ENCODE measurements at places on chromosomes 2 and 18. TPM values are rescaled to one million over a fixed set of nuclear protein-coding genes. Genes with fewer than 3 reads are reported as not detected.
A peak's percentile ranks its signal among the peaks of the same experiment; 100 is the strongest.

Gene TACR1
- total RNA-seq, result 2.4 TPM

Gene CAMKMT
- 9.3 TPM for total RNA-seq

Gene GAL3ST2
- total RNA-seq, result 0.50 TPM

Gene SLC5A7
- total RNA-seq, result 0.54 TPM

Gene GREB1L
- total RNA-seq, result 8.9 TPM

Gene RMDN2
- total RNA-seq, result 4.7 TPM

Gene PEX13
- 22.9 TPM for total RNA-seq

Gene NCKAP5
- total RNA-seq, result 0.80 TPM

Gene PSMA8
- not detected for total RNA-seq

Gene AKAIN1
- total RNA-seq, result not detected

Gene SPDYA
- 3.0 TPM for total RNA-seq

Gene KCNE4
- total RNA-seq, result 8.3 TPM

Gene CHST9
- 0.10 TPM for total RNA-seq

Gene KCNJ3
- 0.57 TPM for total RNA-seq

Gene UGT1A6
- not detected for total RNA-seq

DNA sequence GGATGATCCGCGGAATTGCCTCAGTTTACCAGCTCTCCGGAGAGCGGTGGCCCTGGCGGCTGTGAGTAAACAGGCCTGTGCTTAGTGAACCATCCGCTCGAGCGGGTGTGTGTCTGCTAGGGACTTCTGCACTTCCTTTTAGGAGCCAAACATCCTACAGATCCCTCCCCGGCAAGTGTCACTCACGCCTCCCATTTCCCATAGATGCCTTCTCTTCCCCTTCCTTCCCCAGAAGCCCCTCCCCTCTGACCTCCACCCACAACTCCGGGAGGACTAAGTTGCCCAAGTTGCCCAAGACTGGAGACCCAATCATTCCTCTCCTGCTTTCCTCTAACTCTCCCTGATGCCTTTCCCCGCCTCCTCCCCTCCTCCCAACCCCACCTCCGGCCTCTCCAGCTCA, 2.9 kb downstream of the C1QL2 start:
- no peaks in the 10 kb centered on the region for H3K36me3 ChIP-seq
- peaks cover 4% of the 10 kb centered on the region for H3K4me1 ChIP-seq
- H3K27me3 ChIP-seq, result peaks cover 4% of the 10 kb centered on the region
- no peak overlapping the region for H3K4me3 ChIP-seq
- H3K27ac ChIP-seq, result no peak overlapping the region
- DNase-seq, result no peak

- DNase-seq, result peak; percentile 48
- H3K4me1 ChIP-seq, result peaks cover 29% of the 10 kb centered on the region
- H3K27ac ChIP-seq, result no peak overlapping the region
- no peak overlapping the region for H3K4me3 ChIP-seq
Observed at GRCh38 chr2:20590704-20591515, 60.0 kb downstream of the HS1BP3 start.

DNA sequence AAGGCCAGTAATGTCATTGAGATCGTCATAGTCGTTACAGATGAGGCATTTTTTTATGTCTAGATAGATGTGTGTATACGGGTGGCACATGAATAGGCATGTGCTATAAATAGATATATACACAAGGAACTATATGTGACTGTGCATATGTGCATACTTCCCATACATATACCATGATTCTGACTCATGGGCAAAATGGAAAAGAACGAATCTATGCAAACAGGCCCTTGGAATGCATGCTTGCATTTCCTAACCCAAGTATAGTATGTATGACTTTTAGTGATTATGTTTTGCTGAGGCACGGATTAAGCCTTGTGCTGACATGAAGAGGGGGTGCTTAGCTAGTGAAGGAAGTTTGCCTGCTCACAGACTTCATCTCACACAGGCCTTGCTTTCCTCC, 111.7 kb downstream of the BCL11A start:
- no peak overlapping the region for H3K4me3 ChIP-seq
- no peaks in the 10 kb centered on the region for H3K27me3 ChIP-seq
- DNase-seq, result no peak
- no peak overlapping the region for H3K27ac ChIP-seq

GRCh38 chr2:32450851-32451250, 94.0 kb downstream of the BIRC6 start:
- H3K27ac ChIP-seq, result no peak overlapping the region
- no peak for DNase-seq
- no peaks in the 10 kb centered on the region for H3K36me3 ChIP-seq

DNA sequence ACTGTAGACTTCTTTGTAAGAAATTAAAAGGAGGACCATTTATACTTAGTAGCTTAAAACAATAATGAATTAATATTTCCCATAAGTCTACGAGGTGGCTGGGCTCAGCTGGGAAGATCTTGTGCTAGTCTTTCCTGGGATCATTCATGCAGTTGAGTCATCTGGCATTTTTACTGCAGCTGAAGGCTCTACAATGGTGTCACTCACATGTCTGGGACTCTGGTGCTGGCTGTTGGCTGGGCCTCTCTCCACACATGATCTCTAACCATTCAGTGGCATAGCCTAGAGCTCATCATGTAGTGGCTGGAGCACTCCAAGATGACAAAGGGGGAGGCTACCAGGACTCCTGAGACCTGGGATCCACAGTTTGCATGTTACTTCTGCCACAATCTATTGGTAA, 35.5 kb downstream of the CLASP1 start:
- H3K36me3 ChIP-seq, result no peaks in the 10 kb centered on the region
- no peak overlapping the region for H3K4me3 ChIP-seq
- H3K27me3 ChIP-seq, result no peaks in the 10 kb centered on the region
- H3K27ac ChIP-seq, result no peak overlapping the region
- H3K4me1 ChIP-seq, result no peaks in the 10 kb centered on the region
- DNase-seq, result no peak

GRCh38 chr2:120683701-120684100, 52.0 kb upstream of the GLI2 start:
- no peak for DNase-seq
- no peaks in the 10 kb centered on the region for H3K27me3 ChIP-seq
- peaks cover 2% of the 10 kb centered on the region for H3K4me1 ChIP-seq
- no peak overlapping the region for H3K27ac ChIP-seq
- H3K36me3 ChIP-seq, result no peaks in the 10 kb centered on the region
- H3K4me3 ChIP-seq, result no peak overlapping the region

GRCh38 chr2:25159949-25160348, 8.4 kb downstream of the POMC start:
- H3K4me1 ChIP-seq, result peaks cover 3% of the 10 kb centered on the region
- DNase-seq, result no peak
- no peaks in the 10 kb centered on the region for H3K36me3 ChIP-seq
- no peak overlapping the region for H3K27ac ChIP-seq
- no peaks in the 10 kb centered on the region for H3K27me3 ChIP-seq

- H3K4me1 ChIP-seq, result peaks cover 4% of the 10 kb centered on the region
- peak overlapping the region; percentile 97 for H3K27ac ChIP-seq
Observed at GRCh38 chr2:70123829-70124116, 36.5 kb downstream of the PCBP1 start.

- no peak for DNase-seq
- H3K27ac ChIP-seq, result no peak overlapping the region
- no peaks in the 10 kb centered on the region for H3K36me3 ChIP-seq
- H3K27me3 ChIP-seq, result no peaks in the 10 kb centered on the region
Observed at GRCh38 chr2:238403632-238404405, 22.9 kb upstream of the ASB1 start.

GRCh38 chr2:218149848-218150440, 16.8 kb downstream of the CXCR1 start:
- no peak for DNase-seq
- H3K27ac ChIP-seq, result no peak overlapping the region
- H3K27me3 ChIP-seq, result no peaks in the 10 kb centered on the region

GRCh38 chr2:200219309-200220113, 87.0 kb upstream of the SPATS2L start:
- no peaks in the 10 kb centered on the region for H3K4me1 ChIP-seq
- DNase-seq, result no peak
- H3K27me3 ChIP-seq, result no peaks in the 10 kb centered on the region
- no peaks in the 10 kb centered on the region for H3K36me3 ChIP-seq
- H3K4me3 ChIP-seq, result no peak overlapping the region
- no peak overlapping the region for H3K27ac ChIP-seq

- H3K27ac ChIP-seq, result peak overlapping the region; percentile 90
- peak overlapping the region; percentile 33 for H3K4me3 ChIP-seq
- no peak for DNase-seq
- H3K27me3 ChIP-seq, result no peaks in the 10 kb centered on the region
- no peaks in the 10 kb centered on the region for H3K36me3 ChIP-seq
Observed at GRCh38 chr18:76518860-76519538, 24.0 kb upstream of the ZNF516 start.

GRCh38 chr2:233600386-233600785, 17.0 kb upstream of the UGT1A8 start:
- no peaks in the 10 kb centered on the region for H3K27me3 ChIP-seq
- H3K27ac ChIP-seq, result no peak overlapping the region
- no peak overlapping the region for H3K4me3 ChIP-seq
- no peaks in the 10 kb centered on the region for H3K4me1 ChIP-seq

- no peak overlapping the region for H3K27ac ChIP-seq
- H3K36me3 ChIP-seq, result no peaks in the 10 kb centered on the region
- no peak for DNase-seq
- H3K4me3 ChIP-seq, result no peak overlapping the region
- H3K4me1 ChIP-seq, result peaks cover 5% of the 10 kb centered on the region
Observed at GRCh38 chr2:74535440-74535965, 5.8 kb downstream of the HTRA2 start.

DNA sequence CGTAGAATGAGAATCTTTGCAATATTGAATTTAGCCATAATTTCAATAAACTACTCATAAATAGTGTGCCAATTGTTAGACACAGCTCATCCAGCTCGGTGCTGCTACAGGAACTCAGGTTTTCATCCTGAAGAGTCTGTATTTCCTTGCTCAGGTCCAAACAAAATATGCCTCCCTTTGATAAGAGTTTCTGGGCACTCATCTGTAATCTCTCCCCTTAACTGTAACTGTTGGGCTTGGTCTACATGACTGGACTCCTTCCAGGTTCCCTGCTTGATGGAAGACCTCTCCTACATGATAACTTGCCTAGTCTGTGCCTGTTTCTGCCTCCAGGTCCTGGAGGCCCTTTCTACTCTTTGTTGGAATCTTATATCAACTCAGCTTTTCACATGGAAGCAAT, 57.9 kb downstream of the GCA start:
- no peak for DNase-seq
- H3K27me3 ChIP-seq, result no peaks in the 10 kb centered on the region
- H3K4me3 ChIP-seq, result no peak overlapping the region
- H3K27ac ChIP-seq, result no peak overlapping the region
- H3K4me1 ChIP-seq, result no peaks in the 10 kb centered on the region
- no peaks in the 10 kb centered on the region for H3K36me3 ChIP-seq

GRCh38 chr18:76314015-76314414, 181.0 kb downstream of the ZNF516 start:
- no peaks in the 10 kb centered on the region for H3K36me3 ChIP-seq
- H3K27ac ChIP-seq, result no peak overlapping the region
- H3K4me3 ChIP-seq, result no peak overlapping the region
- no peak for DNase-seq
- H3K27me3 ChIP-seq, result no peaks in the 10 kb centered on the region

DNA sequence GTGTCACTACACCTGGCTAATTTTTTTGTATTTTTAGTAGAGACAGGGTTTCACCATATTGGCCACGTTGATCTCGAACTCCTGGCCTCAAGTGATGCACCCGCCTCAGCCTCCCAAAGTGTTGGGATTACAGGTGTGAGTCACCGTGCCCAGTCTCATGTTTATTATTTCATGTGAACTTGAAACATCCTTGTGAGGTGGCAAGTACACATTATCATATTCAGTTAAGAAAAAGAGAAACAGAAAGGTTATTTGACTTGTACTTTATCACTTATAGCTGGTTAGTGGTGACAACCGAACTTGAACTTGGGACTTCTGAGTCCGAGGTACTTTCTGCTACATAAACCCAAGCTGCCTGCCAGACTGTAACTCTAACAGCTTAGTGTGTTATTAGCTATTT, 24.4 kb downstream of the ABHD3 start:
- H3K4me1 ChIP-seq, result no peaks in the 10 kb centered on the region
- no peak for DNase-seq
- no peak overlapping the region for H3K4me3 ChIP-seq

- no peaks in the 10 kb centered on the region for H3K4me1 ChIP-seq
- H3K27ac ChIP-seq, result no peak overlapping the region
- no peak overlapping the region for H3K4me3 ChIP-seq
- no peaks in the 10 kb centered on the region for H3K36me3 ChIP-seq
- no peaks in the 10 kb centered on the region for H3K27me3 ChIP-seq
Observed at GRCh38 chr2:191749181-191749540, 71.2 kb downstream of the NABP1 start.

- peaks cover 2% of the 10 kb centered on the region for H3K4me1 ChIP-seq
- DNase-seq, result no peak
- peak overlapping the region; percentile 5 for H3K4me3 ChIP-seq
- H3K36me3 ChIP-seq, result no peaks in the 10 kb centered on the region
- H3K27ac ChIP-seq, result no peak overlapping the region
Observed at GRCh38 chr2:219433666-219434467, 776 bp upstream of the SPEG start.

- H3K4me3 ChIP-seq, result peak overlapping the region; percentile 62
- peak overlapping the region; percentile 22 for H3K27ac ChIP-seq
- no peaks in the 10 kb centered on the region for H3K36me3 ChIP-seq
- no peaks in the 10 kb centered on the region for H3K27me3 ChIP-seq
- H3K4me1 ChIP-seq, result no peaks in the 10 kb centered on the region
Observed at GRCh38 chr2:170770606-170771420, 635 bp downstream of the ERICH2 start.
